Midbrain (tissue), 1 donor: ENCODE measurements at places on chromosomes 4 and X.

GRCh38 chr4:123787512-123788080 lies 391.0 kb downstream of the SPRY1 start:
- no peak for DNase-seq

DNA sequence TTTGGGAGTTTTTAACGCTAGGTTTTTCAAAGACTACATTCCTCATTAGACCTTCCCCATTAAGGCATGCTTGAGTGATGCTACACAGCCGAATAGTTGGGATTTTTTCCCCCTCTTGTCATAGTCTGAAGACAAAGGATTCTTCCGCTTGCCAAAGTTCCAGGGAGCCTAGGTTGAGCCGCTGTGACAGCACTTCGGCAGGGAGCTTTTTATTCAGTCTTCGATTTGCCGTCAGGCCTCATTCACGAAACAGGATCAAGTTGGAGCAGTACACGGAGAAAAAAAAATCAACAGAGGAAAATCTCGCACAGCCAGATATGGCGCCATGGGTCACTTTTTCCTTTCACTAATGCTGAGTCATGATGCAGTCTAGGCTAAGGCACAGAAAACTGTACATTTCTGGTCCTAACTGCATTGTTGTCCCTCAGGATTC lies 24.3 kb downstream of the SHROOM3 start:
- peak; percentile 19 for DNase-seq

DNA sequence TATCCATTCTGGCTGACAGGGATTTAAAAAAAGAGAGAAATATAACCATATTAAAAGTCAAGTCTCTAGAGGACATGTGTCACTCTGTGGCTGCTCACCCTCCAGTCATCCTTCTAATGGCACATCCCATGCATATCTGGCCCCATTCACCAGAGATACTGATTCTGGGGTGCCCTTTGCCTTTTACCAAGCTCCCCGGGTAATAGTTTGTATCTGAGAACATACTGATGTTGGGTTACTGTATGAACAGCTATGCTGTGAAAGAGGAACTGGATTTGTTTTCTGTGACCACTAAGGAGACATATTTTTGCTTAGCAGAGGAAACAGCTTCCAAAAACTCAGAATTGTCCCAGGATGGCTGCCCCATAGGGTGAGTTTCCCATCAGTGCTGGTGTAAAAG lies 56.0 kb downstream of the SAT1 start:
- DNase-seq = no peak

DNA sequence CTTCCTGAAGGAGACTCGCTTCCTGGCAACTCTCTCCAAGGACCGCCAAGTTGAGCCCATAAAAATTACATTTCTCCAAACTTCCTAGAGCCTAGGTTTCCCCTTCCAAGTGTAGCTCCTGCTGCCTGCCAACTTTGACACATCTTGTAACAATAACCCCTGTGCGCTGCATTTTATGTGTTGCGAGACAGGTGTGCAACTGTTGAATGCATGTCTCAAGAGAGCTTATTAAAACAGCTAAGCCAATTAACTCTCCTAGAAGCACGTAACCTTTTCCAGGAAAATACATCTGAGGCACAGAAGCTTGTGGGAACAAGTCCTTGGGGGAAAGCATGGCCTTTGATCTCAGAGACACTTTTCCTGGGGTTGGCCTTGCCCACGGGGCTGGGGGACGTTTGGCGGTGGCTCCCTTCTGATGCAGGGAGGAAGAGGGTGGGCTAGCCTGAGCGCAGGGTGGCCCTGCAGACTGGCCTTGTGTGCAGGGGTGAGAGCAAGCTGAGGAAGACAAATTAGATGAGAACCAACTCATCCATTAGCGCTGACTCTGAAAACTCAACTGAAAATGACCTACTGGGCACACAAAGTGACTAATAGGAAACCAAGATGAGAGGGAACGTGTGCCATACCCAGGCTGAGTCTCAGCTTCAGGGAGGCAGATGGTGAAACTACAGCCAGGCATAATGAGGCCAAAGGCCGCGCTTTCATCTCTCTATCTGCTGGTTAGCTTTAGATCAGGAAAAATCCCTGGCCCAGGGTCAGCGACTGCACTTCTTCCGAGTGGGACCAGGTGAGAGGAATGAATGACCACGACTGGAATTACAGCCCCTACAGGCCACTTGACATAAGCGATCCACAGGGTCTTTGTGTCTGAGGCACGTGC lies 75.3 kb downstream of the ENPP6 start:
- no peak for DNase-seq

GRCh38 chrX:39161611-39162255 lies 360.5 kb downstream of the MID1IP1 start:
- no peak for DNase-seq

- no peak for DNase-seq
Measured at GRCh38 chrX:44400588-44400987, 57.1 kb upstream of the EFHC2 start.

GRCh38 chr4:115537387-115537786 lies 424.0 kb upstream of the NDST4 start:
- peak; percentile 20 for DNase-seq

GRCh38 chrX:85573801-85574200 lies 194.3 kb upstream of the POF1B start:
- no peak for DNase-seq

- no peak for DNase-seq
Measured at GRCh38 chrX:73965833-73966232, 338.1 kb upstream of the ZCCHC13 start.

- no peak for DNase-seq
Measured at GRCh38 chr4:127555106-127555505, 77.7 kb upstream of the INTU start.

DNA sequence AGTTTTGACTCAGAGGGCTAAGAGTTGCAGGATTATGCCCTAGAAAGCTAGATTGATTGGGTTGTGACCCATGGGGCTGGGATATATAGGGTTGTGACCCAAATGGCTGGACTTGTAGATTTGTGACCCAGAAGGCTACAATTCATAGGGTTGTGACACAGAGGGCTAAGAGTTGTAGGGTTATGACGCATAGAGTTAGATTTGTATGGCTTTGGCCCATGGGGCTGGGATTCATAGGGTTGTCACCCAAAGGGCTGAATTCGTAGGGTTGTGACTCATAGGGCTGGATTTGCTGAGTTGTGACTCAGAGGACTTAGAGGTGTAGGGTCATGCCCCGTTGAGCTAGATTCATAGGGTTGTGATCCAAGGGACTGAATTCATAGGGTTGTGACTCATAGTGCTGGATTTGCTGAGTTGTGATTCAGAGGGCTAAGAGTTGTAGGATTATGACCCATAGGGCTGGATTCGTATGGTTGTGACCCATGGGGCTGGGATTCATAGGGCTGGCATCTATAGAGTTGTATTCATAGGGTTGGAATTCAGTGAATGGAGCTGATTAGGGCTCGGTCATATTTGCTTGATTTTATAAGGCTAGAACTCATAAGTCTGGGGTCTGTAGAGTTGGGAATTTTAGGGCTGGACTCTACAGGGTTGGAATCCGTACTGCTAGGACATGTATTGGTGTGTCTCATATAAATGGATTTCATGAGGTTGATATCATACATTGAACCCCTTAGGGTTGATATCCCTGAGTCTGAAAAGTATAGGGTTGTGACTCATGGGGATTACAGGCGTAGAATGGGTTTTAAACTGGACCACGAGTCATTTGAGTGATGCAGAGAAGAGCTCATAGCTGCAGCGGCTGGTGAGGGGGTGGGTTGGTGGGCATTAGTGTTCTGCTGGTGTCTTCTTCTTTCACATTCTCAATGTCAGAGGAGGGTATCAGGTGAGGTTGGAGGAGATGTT lies 125.7 kb downstream of the CRLF2 start:
- no peak for DNase-seq

DNA sequence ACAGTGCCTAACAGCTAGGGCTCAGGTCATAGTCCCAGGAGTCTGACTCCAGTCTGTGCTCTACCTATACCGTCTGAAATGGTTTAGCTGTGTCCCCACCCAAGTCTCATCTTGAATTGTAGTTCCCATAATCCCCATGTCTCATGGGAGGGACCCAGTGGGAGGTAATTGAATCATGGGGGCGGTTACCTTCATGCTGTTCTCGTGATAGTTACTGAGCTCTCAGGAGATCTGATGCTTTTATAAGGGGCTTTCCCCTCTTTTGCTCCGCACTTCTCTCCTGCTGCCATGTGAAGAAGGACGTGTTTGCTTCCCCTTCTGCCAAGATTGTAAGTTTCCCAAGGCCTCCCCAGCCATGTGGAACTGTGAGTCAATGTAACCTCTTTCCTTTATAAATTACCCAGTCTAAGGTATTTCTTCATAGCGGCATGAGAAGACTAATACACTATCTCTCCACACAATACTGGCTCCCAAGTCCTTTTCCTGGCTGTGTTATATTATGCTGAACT lies 110.8 kb downstream of the AFAP1 start:
- DNase-seq = no peak

- peak; percentile 8 for DNase-seq
Measured at GRCh38 chr4:54999003-54999402, 126.4 kb downstream of the KDR start.

DNA sequence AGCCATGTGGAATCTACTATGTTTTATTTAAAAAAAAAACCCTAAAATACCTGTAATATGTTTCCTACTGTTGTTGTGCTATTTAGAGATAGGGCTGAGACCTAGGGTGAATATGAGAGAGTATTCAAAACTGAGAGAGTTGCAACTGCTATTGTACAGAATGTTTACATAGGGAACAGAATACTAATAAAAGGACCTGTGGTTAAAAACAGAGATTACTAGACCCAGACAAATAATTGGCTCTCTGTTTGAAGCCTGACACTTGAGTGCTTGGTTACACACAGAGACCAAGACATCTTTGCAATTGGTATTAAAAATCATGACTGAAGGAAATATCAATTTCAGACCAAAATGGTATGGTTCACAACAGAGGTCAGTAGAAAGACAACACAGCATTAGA lies 278.9 kb upstream of the GIMD1 start:
- DNase-seq = no peak

DNA sequence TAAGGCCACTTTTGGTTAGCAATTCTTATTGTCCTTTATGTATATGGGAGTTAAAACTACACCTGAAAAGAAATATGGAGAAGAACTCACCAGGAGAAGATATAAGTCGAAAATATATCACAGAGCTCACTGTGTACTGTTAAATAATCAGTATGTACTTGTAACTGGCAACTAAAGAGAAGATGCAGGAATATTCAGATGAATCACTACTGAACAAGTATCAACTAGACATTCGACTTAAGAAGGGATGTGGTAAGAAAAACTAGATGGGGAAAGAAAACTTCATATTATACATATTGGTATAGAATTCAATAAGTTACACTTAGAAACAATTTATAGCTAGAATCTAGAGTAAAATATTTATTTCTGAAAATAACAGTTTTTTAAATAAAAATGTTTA lies 230.0 kb downstream of the CAMK2D start:
- no peak for DNase-seq

GRCh38 chr4:145938618-145939440 lies at the start of gene ZNF827:
Gene ZNF827, minus strand, starts transcription at chr4:145938823. Its CDS starts 416 bp downstream, at chr4:145938407.
- DNase-seq = peak; percentile 54

DNA sequence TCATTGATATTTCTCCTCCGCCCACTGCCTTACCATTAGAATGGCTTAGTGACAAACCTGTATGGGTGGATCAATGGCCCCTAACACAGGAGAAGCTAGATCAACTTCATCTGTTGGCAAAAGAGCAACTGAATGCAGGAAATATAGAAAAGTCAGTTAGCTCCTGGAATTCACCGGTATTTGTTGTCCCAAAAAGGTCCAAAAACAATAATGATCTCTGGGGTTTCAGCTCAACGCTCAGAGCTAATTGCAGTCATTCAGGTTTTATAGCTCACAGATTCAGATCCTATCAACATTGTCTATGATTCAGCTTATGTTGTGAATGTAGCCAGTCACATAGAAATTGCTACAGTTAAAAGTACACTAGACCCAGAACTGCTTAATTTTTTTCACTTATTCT lies 124.0 kb upstream of the ZCCHC13 start:
- DNase-seq = no peak

DNA sequence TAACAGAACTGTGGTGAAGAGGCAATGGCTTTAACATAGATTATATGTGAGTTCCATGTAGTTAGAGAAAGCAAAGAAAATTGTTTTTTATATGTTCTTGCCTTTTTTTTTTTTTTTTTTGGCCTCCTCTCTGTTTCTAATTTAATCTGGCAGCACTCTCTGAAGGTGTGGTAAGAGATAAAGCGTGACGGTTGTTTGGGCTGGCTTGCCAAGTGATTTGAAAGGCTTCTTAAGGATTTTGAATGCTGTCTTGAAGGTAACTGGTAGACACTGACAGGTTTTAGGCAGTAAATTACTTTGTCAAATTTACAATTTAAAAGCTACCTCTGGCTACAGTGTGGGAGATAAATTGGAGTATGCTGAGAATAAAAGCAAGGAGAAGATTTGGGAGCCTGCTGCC lies 269.3 kb upstream of the HS3ST1 start:
- no peak for DNase-seq

GRCh38 chr4:11440481-11441193 lies 11.9 kb upstream of the HS3ST1 start:
- DNase-seq = no peak

DNA sequence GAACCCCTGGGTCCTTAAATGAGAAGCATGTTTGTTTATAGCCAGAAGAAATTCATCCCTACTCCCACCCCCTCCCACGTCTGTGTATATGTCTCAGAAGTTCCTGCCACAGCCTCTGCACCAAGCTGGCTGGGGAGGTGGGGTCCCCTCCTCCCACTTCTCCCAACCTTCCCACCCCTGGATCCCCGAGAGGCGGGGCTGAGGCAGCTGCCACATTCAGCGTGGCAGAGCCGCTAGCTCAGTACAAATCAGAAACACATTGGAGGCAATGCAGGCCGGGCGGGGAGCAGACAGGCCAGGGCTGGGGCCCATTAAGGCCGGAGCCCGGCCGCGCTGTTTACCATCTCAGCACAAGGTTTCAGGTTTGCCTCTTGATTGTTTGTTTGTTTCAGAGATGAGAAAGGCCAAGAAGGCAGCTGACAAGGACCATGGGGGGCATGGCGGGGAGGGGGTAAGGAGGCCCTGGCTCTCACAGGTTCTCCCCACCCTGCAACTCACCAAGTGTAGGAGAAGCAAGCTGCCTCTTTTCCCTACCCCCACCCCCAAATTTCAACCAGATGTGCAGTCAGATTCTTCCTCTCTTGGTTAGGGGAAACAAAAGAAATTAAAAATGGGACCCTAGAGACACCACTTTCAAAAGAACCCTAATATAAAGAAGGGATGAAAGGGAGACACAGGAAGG lies 22.3 kb downstream of the PJA1 start:
- DNase-seq = no peak

DNA sequence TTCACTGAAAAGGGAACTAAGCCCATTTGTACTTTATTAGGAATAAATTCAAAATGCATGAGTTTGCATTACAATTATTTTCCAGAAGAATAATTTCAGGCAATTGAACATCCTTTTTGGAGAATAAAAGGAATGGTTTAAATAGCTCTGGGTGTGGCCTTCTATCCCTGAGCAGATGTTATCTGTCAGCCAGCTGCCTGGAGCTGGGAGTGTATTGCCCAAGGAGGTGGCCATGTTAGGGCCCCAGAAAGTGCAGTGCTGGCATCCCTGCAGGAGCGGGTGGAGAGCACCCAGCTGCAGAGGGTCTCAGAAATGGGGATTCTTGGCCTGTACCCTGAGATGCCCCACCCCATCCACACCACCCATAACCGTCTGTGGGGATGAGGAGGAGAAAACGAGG lies 21.6 kb upstream of the VEGFD start:
- no peak for DNase-seq
